Vagina (tissue), 2 donors: ENCODE measurements at places on chromosomes 1 and 21. TPM values are rescaled to one million over a fixed set of nuclear protein-coding genes. Genes with fewer than 3 reads are reported as not detected.

- DNase-seq: no peak
These were observed 12.3 kb upstream of the JAM2 start for GRCh38 chr21:25626757-25627156.

- no peak for DNase-seq
These were observed 5.1 kb upstream of the HMGCS2 start for GRCh38 chr1:119773711-119774241.

GRCh38 chr1:7302126-7302525, 469.0 kb upstream of the VAMP3 start:
- no peak for DNase-seq

GRCh38 chr1:115307661-115308060, 30.4 kb downstream of the NGF start:
- no peak for DNase-seq

DNA sequence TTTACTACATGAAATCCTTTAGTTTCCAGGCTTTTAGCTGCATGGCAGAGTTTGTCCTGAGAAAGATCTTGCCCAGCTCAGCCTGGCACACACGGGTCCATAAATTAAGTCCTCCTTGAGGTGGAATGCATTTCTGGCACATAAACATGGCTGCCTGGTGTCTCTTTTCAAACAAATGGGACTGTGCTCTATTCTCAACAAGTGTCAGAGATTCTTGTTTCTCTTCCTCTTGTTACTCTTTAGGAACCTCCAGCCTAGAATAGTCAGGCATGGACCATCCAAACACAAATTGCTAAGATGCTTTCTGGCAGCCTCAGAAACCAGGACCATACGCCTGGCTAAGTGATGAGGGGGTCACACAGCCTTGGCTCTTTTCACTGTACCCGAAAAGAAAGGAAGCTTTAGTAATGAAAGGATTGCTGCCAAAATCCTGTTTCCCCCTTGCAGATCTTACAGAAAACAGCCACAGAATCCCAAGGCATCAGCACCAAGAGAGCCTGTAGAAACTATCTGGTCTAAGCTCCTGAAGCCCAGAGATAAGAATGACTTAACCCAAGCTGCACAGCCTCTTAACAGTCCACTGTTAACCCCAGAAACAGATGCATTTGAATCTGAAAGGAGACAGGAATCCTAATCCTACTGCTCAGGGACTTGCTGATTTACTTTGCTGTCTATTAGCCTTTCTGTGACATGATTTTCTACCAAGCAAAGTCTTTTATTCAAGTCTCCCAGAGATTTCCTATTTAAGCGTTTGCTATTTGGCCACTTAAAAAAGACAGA, 31.9 kb upstream of the NRDC start:
- no peak for DNase-seq

DNA sequence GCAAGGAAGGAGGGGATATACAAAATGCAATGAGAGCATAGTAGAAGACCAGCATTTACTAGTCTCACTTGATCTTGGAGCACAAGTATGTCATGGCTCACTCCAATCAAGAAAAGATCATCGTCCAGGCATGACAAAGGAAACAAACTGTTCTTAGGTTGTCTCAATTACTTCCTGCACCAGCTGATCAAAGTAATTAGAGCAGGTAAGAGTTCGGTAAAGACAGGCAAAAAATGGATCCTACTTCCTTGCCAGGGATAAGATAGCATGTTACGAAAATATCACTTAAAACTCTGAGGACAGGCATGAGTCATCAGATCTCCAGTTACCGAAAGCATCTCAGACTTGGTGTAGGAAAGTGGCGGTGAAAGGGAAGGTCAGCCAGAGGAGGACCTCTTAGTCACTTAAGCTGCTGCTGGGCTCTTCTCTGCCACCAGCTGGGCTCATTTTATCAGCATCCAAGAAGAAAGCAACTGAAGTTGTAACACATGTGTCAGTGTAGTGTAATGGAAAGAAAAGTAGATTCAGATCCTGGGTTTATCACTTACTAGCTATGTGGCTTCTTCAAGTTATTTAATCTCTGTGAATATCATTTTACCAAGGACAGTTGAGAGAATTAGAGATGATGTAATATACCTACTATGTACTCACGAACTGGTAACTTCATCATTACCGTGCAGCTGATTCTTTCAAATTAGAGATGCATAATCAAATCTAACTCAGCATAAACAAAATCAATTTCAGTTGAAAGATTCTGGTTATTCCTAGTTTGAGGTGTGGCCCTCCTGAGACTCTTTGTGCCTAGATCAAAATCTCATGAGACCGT, 46.8 kb downstream of the XCL1 start:
- DNase-seq: no peak

GRCh38 chr1:51516649-51517158, 2.4 kb downstream of the EPS15 start:
- DNase-seq: no peak

DNA sequence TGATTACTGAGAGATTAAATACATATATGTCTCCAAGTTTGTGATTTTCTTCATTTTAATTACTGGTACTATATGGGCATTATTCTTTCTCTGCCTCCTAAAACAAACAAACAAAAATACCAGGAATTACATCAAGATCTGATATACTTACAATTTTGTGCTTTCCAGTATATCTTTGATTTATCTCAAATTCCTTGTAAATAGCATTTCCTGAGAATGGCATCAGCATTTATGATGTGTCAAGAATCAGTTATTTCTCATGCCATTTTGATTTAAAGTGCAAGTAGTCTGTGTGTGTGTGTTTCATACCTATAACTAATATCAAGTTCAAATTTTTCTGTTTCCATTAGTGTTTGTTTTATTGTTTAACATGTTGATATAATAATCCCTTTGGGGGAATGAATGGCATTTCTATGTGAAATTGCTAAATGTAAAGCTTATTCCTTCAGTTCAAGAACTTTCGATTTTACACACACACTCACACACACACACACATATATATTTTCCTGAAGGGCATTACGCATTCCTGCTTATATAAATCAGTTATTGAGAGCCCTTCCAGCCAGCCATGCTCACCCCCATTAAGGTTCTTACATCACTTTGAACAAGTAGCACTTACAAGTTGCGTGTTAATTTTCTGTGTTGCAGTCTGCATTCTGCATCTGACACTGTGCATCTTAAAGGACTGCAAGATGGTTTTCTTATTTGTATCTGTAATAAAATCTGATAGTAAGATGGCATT, 102.7 kb downstream of the NEK7 start:
- no peak for DNase-seq

SERPINC1 gene
- not detected for total RNA-seq

APOBEC4 gene
- not detected for total RNA-seq

AMY1B gene
- total RNA-seq: not detected

TARBP1 gene
- total RNA-seq: 20.9 TPM

AGMAT gene
- 1.5 TPM for total RNA-seq

ARHGEF16 gene
- 6.4 TPM for total RNA-seq
